Suppressor macrophage treated with lipopolysaccharide for 4 hours (primary cell): ENCODE measurements at places on chromosomes 16 and 17.
A peak's percentile ranks its signal among the peaks of the same experiment; 100 is the strongest.

DNA sequence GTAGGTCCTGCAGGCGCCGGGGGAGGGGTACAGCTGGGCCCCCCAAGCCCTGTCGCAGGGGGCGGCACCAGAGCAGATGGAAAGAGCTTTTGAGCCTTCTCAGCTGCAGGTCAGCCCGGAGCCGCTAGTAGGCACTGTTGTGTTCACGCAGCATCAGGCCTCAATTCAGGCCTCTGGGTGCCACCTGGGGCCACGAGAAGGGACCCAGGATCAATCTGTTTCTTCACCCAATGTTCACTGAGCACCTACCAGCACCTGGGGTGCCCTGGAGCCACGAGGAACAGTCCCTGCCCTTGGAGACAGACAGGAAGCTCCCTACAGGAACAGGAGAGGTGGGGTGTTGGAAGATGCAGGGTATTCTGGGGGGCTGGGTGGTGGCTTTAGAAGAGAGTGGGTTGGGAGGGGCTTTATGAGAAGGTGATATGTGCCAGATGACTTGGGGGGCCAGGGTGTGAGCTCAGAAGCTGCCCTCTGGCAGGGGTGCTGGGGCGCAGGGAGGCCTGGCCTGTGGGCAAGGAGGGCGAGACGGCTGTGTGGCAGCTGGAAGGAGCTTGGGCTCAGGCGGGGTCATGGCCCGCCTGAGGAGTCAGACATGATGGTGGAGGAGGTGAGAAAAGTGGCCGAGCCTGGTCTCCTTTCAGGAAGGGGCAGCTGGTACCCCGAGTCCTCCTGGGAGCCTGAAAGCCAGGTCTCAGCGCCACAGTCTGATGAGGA lies 121.9 kb upstream of the GSE1 start:
- DNase-seq: peak; percentile 37

DNA sequence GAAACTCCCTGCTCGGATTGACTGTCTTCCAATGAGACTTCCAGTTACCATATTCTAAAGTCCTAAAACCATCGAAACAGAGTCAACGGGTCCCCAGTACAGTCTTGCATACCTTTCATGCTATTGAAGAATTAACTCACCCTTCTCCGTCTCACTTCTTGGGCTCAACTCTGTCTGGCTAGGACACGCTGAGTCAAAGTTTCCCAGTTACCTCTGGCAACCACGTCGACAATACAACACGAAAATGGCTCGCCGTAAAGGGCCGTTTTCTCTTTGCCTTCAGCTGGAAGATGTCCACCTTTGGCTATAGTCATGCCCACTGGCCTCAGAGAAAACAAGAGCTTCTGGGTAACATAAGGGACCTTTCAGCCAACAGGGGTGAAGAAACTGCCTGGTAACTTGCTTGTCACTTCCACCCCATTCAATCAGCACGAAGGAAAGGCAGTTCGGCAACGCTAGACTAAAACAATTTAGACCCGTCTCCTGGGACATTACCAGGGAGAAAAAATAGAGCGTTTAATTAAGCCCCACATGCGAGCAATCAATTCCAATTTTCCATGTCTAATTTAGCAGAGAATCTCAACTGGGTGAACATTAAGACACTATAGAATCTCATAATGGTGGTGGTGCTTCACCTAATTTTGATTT lies 21.5 kb downstream of the KCNG4 start:
- DNase-seq: no peak

GRCh38 chr16:82105107-82105506 lies 64.9 kb downstream of the MPHOSPH6 start:
- DNase-seq: no peak

GRCh38 chr16:72203401-72203800 lies 31.4 kb upstream of the PMFBP1 start:
- peak; percentile 92 for DNase-seq

- DNase-seq: no peak
Observed at GRCh38 chr16:72434159-72434558, 262.2 kb upstream of the PMFBP1 start.

- peak; percentile 40 for DNase-seq
Observed at GRCh38 chr16:3283543-3284447, 504 bp downstream of the ZNF263 start.

DNA sequence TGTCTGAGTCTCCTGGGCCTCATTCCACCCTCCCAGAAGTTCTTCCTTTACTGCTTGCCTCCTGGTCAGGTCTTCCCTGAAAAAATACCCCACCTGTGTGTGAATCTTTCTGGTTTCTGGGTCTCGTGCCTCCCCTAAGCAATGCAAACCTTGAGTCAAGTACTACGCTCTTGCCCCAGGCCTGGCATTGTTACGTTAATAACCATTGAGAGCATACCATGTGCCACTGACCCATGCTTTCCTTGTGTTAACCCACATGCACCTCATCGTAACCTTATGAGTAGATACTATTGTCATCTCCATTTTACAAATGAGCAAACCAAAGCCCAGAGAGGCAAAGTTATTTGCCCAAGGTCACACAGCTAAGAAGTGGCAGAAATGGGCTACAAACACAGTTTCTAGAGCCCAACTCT lies 25.4 kb upstream of the TOB1 start:
- DNase-seq: no peak

GRCh38 chr16:15865742-15866141 lies 8.9 kb upstream of the MYH11 start:
- no peak for DNase-seq

DNA sequence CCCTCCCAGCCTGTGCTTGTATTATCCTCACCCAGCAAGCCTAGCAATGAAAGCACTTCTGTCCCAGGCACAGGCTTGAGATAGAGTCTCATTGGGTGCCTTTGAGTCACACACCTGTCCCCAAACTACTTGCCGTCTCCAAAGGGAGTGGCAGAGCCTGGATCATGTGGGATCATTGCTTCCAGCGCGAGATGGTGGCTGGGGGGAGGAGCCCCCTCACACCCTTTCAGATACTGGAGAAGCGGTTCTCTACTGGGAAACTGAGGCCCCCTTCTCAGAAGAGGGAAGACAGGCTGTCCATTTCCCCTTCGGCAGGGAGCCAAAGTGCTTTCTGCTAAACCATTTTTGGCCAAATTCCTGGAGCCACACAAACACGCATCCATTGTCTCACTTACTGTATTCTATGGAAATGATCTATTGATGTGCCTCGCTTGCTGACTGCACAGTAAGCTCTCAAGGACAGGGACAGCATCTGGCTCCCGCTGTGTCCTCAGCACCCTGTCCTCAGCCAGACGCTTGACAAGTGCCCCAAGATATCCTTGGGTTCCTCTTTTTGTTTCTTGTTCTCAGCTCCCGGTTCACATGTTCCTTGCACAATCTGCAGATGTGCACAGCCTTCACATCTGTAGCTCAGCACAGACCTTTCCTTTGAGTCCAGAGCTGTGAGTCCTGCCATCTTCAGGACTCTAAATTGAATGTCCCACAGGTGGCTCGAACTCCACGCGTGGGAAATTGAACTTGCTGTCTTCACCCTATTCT lies 26.0 kb upstream of the DLX3 start:
- DNase-seq: peak; percentile 59

- no peak for DNase-seq
Observed at GRCh38 chr16:14063618-14064581, 7.2 kb upstream of the MRTFB start.

GRCh38 chr17:79776376-79777119 lies 1.4 kb upstream of the CBX2 start:
- DNase-seq: no peak

GRCh38 chr17:49739641-49740271 lies 24.2 kb downstream of the FAM117A start:
- DNase-seq: peak; percentile 72

GRCh38 chr17:62974788-62975187 lies 8.8 kb downstream of the TANC2 start:
- no peak for DNase-seq

DNA sequence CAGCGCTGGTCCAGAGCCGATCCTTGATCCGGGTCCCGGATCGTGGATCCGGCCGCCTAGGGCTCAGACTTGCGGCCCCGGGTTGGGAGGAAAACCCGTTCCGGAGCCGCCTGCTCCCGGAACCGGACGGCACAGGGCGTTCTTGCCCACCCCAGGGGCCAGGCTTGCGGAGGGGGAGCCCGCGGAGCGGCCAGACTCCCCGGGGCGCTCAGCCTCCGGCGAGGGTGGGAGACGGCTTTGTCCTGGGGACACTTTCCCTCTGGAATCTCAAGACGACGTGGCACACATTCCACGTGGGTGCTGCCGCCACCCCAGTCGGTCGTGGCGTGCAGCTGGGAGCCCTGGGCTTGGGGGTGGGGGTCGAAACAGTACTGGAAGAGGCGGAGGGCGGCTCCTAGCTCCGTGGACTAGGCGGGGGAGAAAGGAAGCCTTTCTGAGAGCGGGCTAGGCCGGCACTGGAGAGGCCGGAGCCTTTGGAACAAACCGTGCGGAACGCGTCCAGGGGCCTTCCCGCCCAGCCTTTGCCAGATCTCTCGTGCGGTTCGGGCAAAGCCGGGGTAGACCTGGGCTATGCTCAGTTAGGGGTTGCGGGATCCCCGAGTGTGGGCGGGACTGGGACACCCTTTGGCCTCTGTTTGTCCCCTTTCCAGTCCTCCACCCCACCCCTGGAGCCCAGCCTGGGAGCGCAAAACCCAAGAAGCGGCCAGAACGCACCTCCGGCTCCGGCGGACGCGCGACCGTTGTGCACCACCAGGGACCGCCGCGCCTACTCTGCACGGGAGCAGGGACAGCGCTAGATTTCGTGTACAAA lies 26.5 kb downstream of the SREBF1 start:
- no peak for DNase-seq

DNA sequence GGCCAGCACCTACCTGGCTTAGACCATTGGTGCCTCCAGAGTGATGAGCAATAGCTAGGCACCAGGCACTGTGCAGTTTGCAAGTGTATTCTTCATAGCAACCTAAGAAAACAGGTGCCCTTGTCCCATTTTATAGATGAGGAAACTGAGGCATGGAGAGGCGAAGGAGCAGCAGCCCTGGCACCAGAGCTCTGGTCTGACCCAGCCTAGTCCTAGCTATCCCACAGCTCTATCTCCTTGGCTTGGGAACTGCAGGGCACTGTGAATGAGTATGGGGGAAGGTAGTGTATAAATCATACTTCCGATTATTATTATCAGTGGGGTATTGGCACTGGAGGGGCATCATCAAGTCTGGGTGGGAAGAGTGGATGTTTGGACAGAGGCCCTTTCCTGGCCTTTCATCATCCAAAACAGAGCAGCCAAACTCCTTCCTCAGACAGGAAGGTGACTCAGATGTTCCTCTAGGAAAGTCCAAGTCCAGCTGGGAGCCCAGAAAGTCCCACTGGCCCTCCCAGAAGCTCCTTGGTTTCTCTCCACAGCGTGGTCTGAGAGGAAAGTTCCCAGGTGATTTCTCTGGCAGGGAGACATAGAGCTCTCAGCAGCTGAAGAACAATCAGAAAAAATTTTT lies 32.0 kb upstream of the PLLP start:
- no peak for DNase-seq

GRCh38 chr16:22099256-22099975 lies 7.1 kb downstream of the VWA3A start:
- DNase-seq: no peak

DNA sequence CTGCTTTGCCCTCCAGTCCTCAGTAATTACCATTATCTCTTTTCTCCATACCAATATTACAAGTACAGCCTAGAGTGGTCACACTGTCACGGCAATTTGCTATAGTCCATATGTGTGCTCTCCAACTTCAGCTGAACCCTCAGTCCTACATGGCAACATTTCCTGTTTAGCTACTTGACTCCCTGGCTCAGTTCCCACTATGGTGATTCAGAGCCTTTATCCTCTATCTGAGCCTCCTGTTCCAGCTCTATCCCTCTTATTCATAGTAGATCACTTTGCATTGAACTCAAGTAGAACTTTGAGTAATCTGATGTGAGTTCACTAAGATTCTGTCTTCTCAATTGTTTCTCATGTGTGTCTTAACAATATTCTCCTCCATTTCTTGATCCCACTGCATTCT lies 43.7 kb upstream of the GOSR1 start:
- DNase-seq: peak; percentile 50

- no peak for DNase-seq
Observed at GRCh38 chr17:34547453-34548063, 31.8 kb upstream of the TMEM132E start.

GRCh38 chr16:66322174-66322573 lies 44.3 kb upstream of the CDH5 start:
- DNase-seq: no peak

- peak; percentile 21 for DNase-seq
Observed at GRCh38 chr16:57690782-57691471, 3.7 kb upstream of the DRC7 start.

GRCh38 chr17:37147301-37147812 lies 198.6 kb downstream of the AATF start:
- no peak for DNase-seq
